Occipital lobe (tissue), 3 donors: ENCODE measurements at places on chromosomes 7 and 10.

DNA sequence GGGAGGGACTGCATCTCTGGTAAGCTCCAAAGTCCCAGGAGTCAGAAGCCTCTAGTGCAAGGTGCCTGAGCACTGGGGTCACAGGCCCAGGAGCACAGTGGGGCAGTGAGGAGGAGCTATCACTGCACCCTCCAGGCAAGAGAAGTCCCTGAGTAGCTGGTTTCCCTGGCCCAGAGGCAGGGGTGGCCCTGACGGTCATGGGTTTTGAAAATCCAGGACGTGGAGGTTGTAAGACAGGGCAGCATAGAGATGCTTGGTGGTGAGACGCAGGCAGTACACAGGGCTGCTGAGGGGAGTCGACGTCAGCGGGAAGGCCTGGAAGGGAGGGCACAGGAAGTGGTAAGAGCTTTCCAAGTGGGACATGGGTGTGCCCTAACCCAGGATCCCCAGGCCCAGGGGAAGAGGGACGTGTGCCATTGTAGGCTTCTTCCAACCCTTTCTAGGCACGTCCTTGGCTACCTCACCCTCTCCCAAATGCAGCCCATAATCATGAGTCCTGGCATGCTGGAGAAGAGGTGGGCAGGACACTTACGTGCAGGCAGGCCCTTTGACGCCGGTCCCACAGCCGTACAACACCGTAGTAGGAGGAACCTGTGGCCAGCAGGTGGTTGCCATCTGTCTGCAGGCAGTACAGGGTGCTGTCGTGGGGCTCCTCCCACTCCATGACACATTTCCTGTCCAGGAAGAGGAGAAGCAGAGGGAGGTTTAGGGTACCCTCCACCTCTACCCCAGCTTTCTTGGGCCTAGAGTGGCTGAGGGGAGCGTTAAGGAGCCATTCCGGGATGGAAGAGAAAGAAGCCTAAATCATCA lies 23.2 kb downstream of the DPCD start:
- DNase-seq: no peak

- peak; percentile 76 for DNase-seq
These were observed 42.1 kb downstream of the AMZ1 start for GRCh38 chr7:2729893-2730716.

GRCh38 chr7:12211711-12212485 lies 804 bp downstream of the TMEM106B start:
- DNase-seq: no peak

- no peak for DNase-seq
These were observed 174.0 kb upstream of the TCF7L2 start for GRCh38 chr10:112775892-112776674.

GRCh38 chr7:124915242-124915641 lies 14.4 kb downstream of the POT1 start:
- DNase-seq: no peak

DNA sequence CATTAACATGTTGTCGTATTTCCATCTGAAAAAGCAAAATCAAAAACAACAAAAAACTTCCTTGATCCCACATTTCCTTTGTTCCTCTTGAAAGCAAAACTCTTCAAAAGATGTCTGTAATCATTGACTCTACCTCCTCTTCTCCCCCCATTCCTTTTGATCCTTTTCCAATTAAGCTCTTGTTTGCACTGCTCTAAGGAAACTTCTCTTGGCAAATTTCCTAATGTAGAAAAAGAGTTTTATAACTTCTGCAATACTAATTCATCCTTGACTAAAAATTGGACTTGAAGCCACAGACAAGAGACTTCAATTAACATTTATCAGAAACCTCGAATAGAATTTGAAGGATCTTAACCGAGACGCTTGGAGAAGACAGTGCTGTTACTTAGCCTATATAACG lies 317.1 kb upstream of the SEMA3C start:
- no peak for DNase-seq

DNA sequence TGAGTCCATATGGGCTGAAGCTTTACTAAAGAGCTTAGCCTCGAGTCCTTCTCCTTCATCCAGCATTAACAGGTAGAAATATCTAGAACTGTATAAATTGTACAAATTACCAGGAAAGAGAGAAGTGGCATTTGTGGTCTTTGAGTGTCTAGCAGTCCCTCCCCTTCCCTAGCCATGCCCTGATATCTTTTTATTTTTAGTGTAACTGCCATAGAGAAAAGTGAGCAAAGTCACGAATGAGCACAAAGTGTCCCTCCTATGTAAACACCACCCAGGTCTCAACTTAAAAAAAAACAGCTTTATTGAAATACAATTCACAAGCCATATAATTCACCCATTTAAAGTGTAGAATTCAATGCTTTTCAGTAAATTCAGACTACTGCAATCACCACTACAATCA lies 339.0 kb upstream of the ZMIZ1 start:
- no peak for DNase-seq

GRCh38 chr7:45709168-45710042 lies 135.2 kb downstream of the ADCY1 start:
- DNase-seq: no peak

DNA sequence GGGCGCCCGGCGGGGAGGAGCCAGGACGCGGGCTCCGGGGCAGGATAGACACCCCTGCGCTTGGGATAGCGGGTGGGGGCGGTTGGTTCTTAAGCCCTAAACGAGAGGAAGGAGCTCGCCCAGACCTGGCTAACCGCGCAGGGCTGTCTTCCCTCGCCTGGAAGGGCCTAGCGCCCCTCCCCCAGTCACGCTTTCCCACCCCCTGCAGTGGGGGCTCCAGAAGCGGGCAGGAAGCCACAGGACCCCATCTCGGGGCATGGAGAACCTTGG lies 6.5 kb downstream of the SHH start:
- no peak for DNase-seq

DNA sequence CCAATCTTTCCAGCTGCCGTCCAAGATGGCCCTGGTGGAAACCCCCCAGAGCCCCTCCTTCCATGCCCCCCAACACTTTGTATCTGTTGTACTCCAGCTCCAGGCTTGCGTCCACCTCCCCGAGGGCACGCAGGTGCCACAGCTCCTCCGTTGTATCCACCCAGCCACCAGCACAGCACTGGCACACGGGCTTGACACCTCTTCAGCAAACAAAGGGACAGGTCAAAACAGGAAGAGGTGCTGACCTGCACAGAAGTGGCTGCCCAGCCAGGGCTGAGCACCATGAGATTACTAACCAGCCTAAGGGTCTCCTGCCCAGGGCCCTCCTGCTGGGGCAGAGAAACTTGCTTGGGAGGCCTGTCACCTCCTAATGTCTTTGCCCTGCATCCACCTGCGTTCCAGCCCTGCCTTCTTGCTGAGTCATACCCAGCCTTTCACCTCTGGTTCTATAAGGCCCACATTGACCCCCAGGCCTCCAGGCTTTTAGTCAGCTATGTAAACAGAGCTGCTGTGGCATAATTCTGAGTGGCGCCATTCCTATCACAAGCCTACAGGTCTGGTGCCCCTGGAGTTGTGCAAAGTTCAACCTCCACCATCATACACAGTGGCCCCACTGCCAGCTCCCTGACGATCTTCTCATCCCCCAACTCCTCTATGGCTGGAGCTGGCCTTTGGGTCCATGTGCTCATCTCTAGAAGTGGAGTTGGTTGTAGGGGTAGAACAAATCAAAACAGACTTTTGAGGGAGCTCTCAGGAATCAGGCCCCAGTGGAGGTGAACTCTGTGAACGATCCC lies 20.9 kb downstream of the SLC29A3 start:
- DNase-seq: no peak

- DNase-seq: peak; percentile 47
These were observed 354.2 kb downstream of the DNAJB6 start for GRCh38 chr7:157690833-157691585.

GRCh38 chr10:1746796-1747195 lies 9.5 kb upstream of the ADARB2 start:
- DNase-seq: no peak

DNA sequence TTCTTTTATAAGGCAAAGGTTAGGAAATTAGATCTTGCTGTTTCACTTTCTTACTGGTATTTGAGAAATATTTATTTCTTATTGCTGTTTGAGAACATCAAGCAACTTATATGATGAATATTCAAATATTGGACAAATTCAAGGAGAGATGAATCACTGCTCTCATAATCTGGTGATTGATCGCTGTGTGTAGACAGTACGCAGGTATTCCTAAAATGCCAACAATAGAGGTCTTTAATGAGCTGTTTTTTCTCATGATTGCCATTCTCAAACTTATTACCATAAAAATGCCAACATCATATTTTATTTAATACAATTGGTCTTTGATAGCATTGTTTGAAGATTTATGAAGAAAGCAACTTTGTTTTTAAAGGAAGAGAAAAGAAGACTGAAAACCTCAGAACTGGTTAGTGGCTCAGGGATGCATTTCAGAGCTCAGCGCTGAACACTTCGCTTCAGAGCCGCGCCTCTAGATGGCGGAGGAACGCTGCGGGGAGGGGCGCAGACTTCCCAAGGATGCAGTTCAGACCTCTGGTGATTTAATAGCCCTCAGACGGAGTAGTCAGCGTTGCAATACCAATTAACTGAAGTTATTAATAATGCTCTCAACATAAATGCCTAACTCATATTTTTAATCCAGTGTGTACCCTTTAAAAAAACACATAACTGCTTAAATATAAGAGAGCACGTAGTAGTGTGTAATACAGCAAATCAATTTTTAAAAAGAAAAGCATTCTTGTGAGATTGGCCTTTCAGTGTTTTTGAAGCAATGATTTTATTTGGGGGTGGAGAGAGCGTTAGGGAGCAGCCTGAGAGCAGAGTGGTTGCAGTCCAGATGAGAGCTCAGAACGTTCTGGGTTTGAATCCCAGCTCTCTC lies 38.5 kb upstream of the STEAP4 start:
- DNase-seq: peak; percentile 6

DNA sequence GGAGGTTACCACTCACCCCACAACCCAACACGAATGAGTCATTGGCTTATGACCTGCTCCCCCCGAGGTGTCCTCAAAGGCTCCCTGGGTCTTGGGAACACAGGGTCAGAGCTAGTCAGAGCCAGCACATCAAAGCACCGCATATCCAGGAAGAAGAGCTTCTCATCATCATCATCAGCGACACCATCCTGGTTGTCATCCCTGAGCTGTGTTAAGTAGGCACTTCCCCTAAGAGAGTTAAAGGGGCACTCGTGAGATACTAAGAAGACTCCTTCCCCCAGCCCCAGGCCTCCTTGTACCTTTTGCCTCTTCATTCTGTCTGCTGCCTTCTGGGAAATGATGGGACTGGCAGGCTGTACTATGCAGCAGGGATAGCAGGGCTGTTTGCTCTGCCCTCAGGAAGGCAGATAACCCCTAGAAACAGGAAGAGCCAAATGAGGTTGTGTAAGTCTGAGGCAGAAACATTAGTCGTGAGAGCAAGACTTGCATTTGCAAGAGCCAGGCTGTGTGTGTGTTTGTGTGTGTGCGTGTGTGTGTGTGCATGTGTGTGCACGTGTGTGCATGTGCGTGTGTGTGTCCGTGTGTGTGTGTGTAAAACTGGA lies 11.1 kb upstream of the CPA1 start:
- DNase-seq: no peak

DNA sequence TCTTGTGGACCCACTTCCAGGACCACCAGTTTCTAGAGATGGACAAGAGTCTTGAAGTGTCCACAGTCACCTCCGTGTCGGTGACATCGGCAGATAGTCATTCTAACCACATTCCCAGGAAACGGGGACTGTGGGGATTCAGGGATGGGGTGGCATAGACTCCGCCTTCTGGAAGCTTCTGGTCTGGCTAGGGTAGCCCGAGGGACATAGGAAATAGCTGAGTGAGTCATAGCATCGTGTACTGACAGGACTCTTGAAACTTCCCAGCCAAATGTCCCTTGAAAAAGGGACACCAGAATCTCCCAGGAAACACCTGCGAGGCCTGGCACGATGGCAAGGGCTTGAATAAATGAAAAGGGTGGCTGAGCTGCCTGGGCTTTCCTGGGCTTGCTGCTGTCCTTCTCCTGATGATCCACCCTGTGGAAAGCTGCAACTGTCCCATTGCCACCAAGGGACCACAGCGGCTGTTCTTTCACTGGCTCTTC lies 84.1 kb upstream of the LRRC4 start:
- DNase-seq: no peak

DNA sequence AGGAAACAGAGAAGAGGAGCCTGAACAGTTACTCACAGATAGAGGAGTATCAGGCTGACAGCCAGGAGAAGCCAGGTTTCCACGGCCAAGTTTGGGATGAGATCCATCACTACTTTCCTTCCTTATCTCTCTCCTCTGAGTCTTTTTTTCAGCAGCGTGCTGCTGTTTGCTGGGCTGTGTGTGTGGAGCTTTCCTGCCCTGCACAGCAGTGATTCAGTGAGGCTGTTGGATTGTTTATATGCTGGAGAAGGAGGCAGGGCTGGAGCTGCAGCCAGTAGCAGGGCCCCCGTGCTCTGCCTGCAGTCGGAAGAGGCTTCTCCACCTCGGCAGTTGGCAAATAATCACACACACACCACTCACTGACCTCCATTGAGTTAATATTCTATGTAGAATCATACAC lies at the start of gene CYP3A7:
Gene CYP3A7 (minus strand): TSS at position 210 of the 400 bp plus-strand sequence. CDS start 103 bp downstream, at position 107.
- DNase-seq: no peak

DNA sequence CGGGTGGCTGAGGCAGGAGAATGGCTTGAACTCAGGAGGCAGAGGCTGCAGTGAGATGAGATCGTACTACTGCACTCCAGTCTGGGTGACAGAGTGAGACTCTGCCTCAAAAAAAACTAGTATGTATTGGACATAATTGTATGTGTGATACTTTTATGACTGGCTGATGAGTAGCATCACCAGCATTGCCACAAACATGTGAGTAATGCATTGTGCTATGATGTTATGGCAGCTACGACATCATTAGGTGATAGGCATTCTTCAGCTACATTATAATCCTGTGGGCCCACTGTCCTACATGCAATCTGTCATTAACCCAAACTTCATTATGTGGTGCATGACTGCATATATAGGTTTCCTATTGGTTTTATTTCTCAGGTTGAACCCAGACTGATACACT lies 352.4 kb downstream of the GALNT17 start:
- no peak for DNase-seq

GRCh38 chr10:77637532-77638320 lies at the start of gene KCNMA1:
KCNMA1 (minus strand) TSS chr10:77637808.
- DNase-seq: peak; percentile 28

- no peak for DNase-seq
These were observed 80.6 kb downstream of the ARHGAP21 start for GRCh38 chr10:24642921-24643678.

- no peak for DNase-seq
These were observed 33.4 kb downstream of the MACROH2A2 start for GRCh38 chr10:70085975-70086613.

DNA sequence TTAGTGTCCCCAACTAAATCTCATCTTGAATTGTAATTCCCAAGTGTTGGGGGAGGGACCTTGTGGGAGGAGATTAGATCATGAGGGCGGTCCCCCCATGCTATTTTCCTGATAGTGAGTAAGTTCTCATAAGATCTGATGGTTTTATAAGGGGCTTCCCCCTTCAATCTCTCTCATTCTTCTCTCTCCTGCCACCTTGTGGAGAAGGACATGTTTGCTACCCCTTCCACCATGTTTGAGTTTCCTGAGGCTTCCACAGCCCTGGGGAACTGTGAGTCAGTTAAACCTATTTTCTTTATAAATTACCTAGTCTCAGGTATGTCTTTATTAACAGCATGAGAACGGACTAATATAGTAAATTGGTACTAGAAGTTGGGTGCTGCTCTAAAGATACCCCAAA lies 365.6 kb downstream of the ANKRD7 start:
- no peak for DNase-seq

GRCh38 chr7:44309271-44310091 lies 15.9 kb downstream of the CAMK2B start:
- DNase-seq: no peak
